Chondrocyte (in vitro differentiated cells): ENCODE measurements at places on chromosomes 12 and 14. TPM values are rescaled to one million over a fixed set of nuclear protein-coding genes. Genes with fewer than 3 reads are reported as not detected.

PAWR gene
- total RNA-seq, result 127 to 157 TPM (median 137 TPM) in 3 replicates

TCL1B gene
- not detected in 3 replicates for total RNA-seq

- DNase-seq, result no peak
These were observed at the start of gene GALNT16 for GRCh38 chr14:69259527-69260189. Gene GALNT16, plus strand, starts transcription at chr14:69260158. Its CDS starts 133 bp downstream, at chr14:69260291.

DNA sequence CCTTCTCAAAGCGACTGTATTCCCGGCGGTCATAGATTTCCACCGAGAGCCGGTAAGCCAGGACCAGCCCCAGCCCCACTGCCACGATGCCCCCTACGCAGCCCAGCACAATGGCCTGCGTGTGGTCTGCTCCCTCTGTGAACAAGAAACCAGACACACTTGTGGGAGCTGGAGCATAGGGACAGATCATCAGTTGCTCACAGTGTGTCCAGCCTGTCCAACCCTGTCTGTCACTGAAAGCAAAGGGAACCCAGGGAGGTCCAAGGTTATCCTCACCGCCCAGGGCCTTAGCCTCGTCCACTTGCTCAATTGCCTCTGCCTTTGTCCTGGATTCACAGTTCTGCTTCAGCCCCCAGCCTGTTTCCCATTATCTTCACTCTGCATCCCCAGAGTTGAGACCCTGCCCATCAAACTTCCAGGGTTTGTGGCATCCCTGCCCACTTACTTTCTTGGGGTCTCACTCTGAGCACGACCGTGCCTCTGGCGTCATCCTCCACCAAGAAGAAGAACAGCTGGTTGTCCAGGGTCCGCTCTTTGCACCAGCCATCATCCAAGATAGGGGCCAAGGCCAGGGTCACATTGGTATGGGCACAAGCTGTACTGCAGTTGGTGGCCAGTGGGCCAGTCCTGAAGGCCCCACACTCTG is 11.3 kb upstream of the CSAD start:
- no peak for DNase-seq

- no peak for DNase-seq
These were observed 120.6 kb upstream of the FKBP4 start for GRCh38 chr12:2673966-2674810.

DNA sequence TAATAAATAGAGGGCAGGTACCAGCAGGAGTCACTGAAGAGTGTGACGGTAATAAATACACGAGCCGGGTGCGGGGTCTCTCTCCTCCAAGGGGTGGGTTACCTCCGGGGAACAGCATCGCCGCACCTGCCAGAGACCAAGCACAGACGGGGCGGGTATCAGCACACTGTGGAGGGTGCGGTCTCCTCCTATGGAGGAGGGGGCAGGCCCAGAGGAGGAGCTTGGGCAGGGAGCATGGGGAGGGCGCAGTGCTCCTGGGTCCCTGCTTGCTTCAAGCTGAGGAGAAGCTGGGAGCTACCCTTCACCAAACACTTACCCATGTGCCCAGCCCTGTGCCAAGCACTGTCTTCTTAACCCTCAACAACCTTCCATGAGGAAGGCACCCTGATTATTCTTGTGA is 12.8 kb downstream of the PGF start:
- DNase-seq, result no peak

GRCh38 chr14:20690848-20691640 is 2.5 kb downstream of the ANG start:
- DNase-seq, result no peak

DNA sequence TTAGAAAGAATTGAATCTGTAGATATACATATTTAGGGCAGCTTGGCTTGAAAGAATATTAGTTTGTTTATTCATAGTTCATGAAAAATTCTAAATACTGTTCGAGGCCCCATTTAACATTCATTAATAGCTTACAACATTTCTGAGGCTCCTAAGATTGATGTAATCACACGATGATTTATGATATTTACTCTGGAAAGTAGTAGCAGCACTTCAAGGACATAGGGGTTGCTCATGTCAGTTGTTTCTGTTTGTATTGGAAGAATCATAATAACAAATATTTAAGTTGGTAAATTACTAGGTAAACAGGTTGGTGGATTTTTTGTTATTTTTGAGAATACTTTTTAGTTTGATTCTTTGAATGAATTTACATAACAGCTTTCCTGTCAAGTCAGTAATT is 30.4 kb downstream of the CAND1 start:
- DNase-seq, result no peak

- DNase-seq, result no peak
These were observed 52.3 kb downstream of the SOCS2 start for GRCh38 chr12:93624595-93625294.
